ENCODE measurements at places on chromosomes 1 and 21.

GRCh38 chr1:233193741-233194140, 101.8 kb downstream of the PCNX2 start:
- no peak for DNase-seq

GRCh38 chr1:147812799-147813198, 52.4 kb upstream of the GJA5 start:
- DNase-seq = no peak

DNA sequence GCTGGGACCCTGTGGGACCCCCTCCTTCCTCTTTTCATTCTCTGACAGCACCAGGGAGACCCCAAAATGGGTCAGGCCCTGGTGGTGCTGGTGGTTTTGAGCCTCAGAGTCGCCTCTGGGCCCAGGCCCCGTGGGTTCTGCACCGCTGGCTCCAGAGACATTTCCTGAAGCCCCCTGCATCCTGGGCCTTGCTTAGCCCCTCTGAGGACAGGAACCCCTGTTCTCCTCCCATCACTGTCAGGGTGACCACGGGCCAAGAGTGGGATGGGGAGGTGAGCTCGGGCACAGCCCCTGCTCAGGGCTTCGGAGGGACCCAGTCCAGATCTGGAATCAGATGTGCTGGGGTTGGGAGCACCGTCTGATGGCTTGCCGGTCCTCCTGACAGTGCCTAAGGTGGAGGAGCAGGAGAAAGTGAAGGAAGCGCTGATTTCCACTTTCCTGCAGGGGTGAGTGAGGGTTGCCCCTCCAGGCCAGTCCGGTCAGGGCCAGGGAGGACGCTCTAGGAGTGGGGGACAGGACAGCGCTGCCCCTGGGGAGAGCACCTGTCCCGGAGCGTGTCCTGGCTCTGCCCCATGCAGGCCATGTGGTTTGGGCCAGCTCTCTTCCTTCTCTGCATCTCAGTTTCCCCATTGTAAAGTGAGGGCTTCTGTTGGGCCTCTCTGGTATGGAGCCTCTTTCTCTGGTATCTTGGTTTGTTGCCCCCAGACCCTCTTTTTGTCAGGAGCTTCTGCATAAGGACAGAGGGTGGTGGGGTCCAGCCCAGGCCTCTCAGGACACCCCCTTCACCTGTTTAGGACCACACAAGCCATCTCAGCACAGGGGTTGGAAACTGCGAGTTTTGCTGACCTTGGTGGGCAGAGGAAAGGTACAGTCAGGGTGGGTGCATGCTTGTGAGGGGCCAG, 71.0 kb downstream of the TRIM11 start:
- DNase-seq = no peak

GRCh38 chr1:241532864-241533263, 686 bp downstream of the KMO start:
- no peak for DNase-seq

- DNase-seq = no peak
Observed at GRCh38 chr1:231554969-231555368, 26.5 kb downstream of the TSNAX start.

- no peak for DNase-seq
Observed at GRCh38 chr1:109274533-109275476, 8.1 kb downstream of the PSRC1 start.

DNA sequence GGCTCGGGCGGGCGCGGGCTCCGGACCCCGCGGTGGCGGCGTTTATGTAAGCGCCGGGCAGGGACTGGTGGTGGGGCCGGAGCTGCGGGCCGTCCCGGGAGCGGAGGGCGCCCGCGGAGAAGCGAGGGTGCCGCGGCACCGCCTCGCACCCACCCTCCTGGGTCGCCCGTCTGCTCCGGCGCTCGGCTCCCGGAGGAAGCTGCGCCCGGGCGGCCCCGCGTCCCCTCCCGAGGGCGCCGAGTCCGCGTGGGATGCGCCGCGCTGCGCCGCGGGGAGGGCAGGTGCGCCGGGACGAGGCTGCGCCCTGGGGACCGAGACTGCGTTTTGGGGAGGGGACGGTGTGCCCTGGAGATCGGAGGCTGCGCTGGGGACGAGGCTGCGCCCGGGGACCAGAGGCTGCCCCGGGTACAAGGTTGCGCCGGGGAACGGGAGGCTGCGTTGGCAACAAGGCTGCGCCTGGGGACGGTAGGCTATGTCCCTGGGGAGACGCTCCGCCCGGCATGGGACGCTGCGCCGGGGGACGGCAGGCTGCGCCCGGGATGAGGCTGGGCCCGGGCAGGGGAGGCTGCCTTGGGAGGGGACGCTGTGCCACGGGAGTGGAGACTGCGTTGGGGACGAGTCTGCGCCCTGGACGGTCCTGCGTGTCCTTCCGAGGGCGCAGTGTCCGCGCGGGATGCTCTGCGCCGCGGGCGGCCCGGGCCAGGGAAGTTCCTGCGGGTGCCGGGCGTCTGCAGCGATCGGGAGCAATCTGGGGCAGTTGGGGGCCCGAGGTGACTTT, 627 bp downstream of the ADARB1 start:
- no peak for DNase-seq

DNA sequence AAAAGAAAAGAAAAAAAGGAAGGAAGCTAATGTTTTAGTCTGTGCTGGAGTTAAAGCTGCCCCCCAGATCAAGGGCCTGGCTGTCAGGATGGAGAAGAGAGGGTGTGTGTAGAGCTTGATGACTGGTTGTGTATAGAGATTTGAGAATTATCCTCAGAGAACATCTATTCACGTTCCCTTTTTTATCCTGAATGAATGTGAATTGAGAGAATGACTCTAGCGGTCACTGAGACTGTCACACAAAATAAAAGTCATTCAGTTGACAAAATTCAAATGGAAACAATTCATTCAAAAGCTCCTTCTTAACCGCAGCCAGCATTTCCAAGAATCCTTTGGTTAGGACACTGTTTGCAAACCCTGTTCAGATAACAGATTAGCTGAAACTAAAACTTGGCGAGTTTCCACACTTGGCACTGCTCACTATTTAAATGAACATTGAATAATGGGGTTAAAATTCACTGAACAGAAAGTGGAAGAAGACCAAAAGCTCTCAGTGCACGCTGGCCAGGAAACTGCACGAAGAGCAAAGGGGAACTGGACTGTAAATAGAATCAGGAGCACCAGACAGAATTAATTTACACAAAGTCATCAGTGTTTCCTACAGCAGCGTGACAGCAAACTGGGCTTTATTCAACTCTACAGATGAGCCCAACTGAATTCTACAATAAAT, 13.6 kb upstream of the FAM89A start:
- DNase-seq = peak; percentile 37

- DNase-seq = no peak
Observed at GRCh38 chr1:160658814-160659193, 12.0 kb upstream of the SLAMF1 start.

DNA sequence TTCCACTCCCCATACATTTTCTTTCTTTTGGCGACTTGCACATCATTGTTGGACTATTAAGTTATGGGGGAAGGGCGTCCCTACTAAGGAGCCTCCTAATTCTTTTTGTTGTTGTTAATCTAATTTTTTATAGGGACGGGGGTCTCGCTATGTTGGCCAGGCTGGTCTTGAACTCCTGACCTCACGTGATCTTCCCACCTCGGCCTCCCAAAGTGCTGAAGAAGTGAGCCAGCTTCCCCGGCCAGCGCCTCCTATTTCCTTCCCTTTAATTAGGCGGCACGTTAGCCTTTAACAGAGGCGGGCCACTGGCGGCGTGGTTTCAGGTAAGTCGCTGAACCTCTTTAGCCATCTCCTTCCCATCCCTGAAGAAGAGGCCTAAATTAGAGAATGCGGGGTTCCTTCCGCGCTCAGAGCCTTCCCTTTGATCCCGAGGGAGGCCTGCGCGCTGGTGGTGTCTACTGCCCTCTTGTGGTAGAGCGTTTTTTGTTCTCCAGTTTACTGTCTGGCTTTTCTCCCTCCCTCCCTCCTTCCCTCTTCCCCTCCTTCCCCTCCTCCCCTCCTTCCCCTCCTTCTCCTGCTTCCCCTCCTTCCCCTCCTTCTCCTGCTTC, 38.1 kb downstream of the TNFRSF9 start:
- DNase-seq = peak; percentile 91

DNA sequence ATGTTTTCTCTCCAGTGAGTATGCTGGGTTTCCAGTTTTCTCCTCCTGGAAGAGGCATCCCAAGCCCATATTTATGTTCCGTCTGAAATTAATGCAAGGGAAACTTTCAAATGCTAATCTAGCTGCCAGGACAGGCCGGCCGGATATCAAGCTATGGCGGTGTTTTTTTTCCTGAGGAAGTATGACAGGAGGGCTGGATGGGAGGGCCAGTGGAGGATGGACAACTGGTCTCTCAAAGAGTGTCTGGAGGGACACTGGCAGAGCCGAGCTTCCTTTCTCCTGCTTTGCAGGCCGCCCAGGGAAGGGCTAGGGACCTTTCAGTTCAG, 212.7 kb downstream of the TRABD2B start:
- DNase-seq = no peak

- DNase-seq = no peak
Observed at GRCh38 chr21:21730512-21730911, 732.3 kb downstream of the NCAM2 start.

- DNase-seq = no peak
Observed at GRCh38 chr1:171038284-171038683, 52.4 kb upstream of the FMO3 start.

GRCh38 chr1:199612976-199613774, 414.3 kb upstream of the NR5A2 start:
- no peak for DNase-seq

DNA sequence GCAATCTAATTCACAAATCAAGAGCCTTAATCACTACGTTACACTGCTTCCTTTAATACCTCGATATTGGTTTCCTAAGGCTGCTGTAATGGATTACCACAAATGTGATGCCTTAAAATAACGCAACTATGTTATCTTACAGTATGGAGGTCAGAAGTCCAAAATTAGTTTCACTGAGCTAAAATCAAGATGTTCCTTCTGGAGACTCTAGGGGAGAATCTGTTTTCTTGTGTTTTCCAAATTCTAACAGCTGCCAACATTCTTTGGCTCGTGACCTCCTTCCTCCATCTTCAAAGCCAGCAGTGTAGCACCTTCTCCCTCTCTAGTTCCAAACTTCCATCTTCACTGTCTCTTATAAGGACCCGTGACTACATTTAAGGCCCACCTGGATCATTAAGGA, 335.0 kb upstream of the NFIA start:
- no peak for DNase-seq

DNA sequence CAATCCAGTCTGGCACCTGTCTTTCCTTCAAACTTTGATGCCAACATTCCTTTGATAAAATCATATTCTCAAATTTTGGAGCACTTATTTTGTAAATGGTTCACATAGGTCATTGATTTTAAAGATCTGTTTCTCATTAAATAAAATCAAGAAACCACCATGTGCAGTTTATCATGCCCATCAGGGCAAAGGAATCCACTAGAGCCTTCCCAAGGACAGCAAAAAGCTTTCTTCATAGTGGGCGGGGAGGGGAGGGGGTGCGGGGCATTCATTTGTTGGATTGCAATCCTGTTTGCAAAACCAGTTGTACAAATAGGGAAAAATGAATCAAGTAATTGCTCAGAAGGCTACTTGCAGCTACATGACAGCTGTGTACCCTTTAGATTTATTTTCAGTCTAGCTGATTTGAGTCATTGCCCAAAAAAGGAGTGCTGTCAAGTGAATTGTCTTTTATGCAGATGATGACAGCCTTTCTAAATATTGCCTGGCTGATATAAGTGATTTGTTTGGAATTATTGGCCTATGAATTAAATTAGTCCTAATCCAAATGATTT, 23.0 kb downstream of the LRRC8B start:
- peak; percentile 86 for DNase-seq

GRCh38 chr1:171801487-171801891, 20.0 kb downstream of the METTL13 start:
- peak; percentile 67 for DNase-seq

GRCh38 chr1:97907886-97908285, 12.9 kb downstream of the DPYD start:
- no peak for DNase-seq

DNA sequence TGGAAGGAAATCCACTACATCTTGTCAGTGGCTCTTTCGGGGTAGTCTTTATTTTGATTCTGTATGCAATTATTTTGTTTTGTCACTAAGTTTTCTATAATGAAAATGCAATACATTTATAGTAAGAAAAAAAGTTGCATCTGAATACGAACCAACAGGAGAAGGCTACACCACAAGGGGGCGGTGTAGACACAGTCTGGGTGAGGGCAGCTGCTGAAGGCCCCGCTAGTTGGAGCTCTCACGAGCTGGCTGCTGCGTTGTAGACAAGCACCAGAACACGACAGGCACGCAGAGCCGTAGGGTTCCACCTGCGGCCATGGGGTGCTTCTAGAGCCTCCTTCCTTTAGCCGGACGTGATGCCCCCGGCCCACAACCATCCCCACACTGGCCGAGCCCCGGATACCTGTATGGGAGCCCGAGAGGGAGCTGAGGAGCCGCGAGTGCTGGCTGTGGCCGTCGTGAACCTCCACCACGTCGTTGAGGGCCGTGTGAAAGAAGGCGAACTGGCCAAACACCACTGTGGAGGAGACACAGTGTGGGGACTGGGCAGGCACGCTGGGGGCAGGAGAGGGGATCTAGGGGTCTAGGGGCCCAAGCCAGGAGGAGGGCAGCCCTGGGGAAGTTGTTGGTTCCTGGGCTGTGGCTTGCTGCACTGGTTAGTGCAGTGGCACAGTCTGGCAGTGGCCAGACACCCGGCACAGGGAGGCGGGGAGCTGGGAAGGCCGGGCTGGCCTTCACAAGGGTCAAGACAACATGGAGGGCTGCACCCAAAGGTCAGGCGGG, 160.8 kb downstream of the ZSCAN20 start:
- DNase-seq = peak; percentile 74

DNA sequence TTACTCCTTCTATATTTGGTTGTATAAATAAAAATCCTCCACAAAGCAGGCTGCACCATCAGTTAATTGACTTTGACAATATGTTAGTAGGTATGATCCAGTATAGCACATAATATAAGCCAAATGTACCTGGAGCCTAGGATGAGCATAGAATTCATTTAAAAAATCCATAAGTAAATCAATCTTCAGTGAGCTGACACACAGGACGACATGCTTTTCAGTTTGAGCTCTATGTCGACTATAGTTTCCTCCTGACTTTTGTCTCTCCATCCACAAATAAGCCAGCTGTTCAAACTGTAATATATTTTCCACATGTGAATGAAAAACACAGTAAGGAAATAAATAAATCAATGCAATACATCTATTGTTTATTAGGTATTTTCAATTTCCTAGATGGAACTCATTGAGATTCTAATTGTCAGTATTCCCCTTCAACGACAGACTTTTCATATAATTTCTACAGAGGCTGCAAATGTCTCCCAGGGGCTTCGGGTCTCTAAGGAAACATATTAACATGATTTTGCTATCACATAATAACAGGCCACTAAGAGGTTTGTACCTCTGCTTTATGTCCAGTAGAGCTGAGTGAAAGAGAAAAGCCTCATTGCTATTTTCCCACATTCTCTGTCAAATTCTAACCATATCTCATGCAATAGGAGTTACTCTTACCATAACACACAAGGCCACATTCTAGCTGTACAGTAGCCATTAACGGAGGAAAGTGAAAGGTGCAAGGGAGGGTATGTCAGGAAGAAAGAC, 180.1 kb downstream of the KCNT2 start:
- no peak for DNase-seq

Data from NCI-H446 (cell line).